MCF 10A (cell line): ENCODE measurements at places on chromosomes 1 and 21. TPM values are rescaled to one million over a fixed set of nuclear protein-coding genes. Genes with fewer than 3 reads are reported as not detected.

FLG2 gene
- total RNA-seq = not detected in 2 replicates

DNAJC28 gene
- total RNA-seq = 0.28 and 0.39 TPM in 2 replicates

CELA2B gene
- not detected in 2 replicates for total RNA-seq

OR2L3 gene
- total RNA-seq = not detected in 2 replicates

DTL gene
- 20.2 and 34.4 TPM in 2 replicates for total RNA-seq

SH2D5 gene
- 14.0 and 14.6 TPM in 2 replicates for total RNA-seq

MAP1LC3C gene
- not detected in 2 replicates for total RNA-seq

OR2T11 gene
- not detected in 2 replicates for total RNA-seq

CYP2J2 gene
- 0.25 and 0.42 TPM in 2 replicates for total RNA-seq

PLD5 gene
- 16.1 and 18.3 TPM in 2 replicates for total RNA-seq

GBP7 gene
- total RNA-seq = not detected in 2 replicates

MYOG gene
- total RNA-seq = not detected in 2 replicates

FAM78B gene
- total RNA-seq = 1.1 and 1.5 TPM in 2 replicates

NOS1AP gene
- 1.1 and 2.4 TPM in 2 replicates for total RNA-seq

SLC44A5 gene
- 11.6 and 14.3 TPM in 2 replicates for total RNA-seq

RHBDL2 gene
- total RNA-seq = 0.30 and 0.52 TPM in 2 replicates

CLCNKA gene
- total RNA-seq = not detected in 2 replicates

SPOCD1 gene
- total RNA-seq = 0.47 and 0.59 TPM in 2 replicates

KRTAP27-1 gene
- not detected in 2 replicates for total RNA-seq

SLC25A44 gene
- total RNA-seq = 28.7 and 32.3 TPM in 2 replicates

NMNAT2 gene
- total RNA-seq = 4.7 and 10.8 TPM in 2 replicates

RNF223 gene
- total RNA-seq = 0.30 and 0.37 TPM in 2 replicates

HOOK1 gene
- 23.3 and 25.0 TPM in 2 replicates for total RNA-seq

GPR137B gene
- total RNA-seq = 8.4 and 15.0 TPM in 2 replicates

UBXN10 gene
- not detected in 2 replicates for total RNA-seq

CCT3 gene
- 495 and 574 TPM in 2 replicates for total RNA-seq

MSH4 gene
- 0.17 and 0.21 TPM in 2 replicates for total RNA-seq

GSTM1 gene
- not detected in 2 replicates for total RNA-seq

PLPP3 gene
- total RNA-seq = 0.84 and 1.3 TPM in 2 replicates

S100A7 gene
- total RNA-seq = not detected in 2 replicates

KIAA0319L gene
- 50.7 and 56.8 TPM in 2 replicates for total RNA-seq
